Stimulated activated CD8-positive, alpha-beta memory T cell treated with anti-CD3 and anti-CD28 coated beads, Interleukin-4, amount 100 ng/mL, for 4 hours (primary cell): ENCODE measurements at places on chromosomes 16 and 17.

DNA sequence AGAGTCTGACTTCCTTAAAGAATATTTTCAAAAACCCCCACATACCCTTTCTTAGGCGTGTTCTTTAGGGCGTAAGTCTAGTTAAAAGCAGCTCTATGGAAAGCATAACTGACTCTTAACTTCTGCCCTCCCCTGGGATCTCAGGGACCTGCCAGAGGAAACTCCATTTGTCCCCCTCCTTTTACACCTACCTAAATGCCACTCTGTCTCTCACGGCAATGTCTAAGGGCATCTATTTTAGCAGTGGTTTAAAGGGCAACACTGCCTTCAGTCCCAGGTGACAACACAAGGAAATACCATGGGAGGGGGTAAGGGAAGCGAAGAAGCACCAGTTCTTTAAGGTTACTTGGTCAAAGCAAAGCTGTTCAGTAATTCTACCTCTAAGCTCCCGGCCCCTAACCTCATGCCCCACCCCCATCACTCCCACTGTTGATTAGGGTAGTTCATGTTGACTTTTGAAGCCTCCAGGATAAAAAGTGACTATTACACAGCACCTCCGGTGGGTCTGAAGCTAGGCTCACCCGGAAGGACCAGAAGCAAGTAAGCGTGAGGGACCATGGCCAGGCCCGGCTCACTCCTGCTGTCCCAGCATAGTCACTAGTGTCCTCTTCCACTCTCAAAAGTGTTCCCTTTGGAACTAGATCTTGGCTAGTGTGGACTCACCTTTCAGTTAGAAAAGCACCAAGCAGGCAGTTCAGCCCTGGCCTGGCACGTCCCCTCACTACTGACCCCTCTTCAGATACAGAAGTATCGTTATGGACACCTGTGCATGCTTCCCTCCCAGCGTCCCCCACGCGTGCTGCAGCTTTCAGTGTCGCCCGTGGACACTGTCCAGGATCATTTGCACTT lies 47.1 kb downstream of the CYTH1 start:
- no peak for DNase-seq

- peak; percentile 18 for DNase-seq
Observed at GRCh38 chr17:80605326-80606066, 60.9 kb downstream of the RPTOR start.

GRCh38 chr17:41835214-41835799 lies 725 bp downstream of the NT5C3B start:
- no peak for DNase-seq

DNA sequence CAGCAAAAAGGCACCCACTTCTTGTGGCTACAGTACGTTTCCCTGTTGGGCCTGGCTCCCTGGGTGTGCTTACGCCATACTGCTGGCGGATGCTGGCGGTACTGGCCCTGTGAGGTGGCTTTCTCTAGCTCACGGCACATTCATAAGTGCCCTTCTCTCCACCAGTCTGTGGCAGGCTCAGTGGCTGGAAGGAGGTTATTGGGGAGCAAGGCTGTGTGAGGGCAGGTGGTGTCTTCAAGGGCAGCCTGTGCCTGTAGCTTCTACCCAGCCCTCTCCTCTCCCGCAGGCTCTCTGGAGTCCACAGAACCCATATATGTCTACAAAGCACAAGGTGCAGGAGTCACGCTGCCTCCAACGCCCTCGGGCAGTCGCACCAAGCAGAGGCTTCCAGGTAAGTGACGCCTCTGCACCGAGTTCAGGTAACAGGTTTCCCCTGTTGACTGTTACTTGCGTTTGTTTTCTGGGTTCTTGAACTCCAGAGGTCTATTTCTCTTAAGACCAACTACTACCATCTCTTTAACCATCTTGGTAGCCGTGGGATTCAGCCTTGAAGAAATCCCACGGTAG lies 20.6 kb downstream of the NTAN1 start:
- no peak for DNase-seq

- DNase-seq, result peak; percentile 20
Observed at GRCh38 chr17:59963738-59964481, 630 bp downstream of the RNFT1 start.

DNA sequence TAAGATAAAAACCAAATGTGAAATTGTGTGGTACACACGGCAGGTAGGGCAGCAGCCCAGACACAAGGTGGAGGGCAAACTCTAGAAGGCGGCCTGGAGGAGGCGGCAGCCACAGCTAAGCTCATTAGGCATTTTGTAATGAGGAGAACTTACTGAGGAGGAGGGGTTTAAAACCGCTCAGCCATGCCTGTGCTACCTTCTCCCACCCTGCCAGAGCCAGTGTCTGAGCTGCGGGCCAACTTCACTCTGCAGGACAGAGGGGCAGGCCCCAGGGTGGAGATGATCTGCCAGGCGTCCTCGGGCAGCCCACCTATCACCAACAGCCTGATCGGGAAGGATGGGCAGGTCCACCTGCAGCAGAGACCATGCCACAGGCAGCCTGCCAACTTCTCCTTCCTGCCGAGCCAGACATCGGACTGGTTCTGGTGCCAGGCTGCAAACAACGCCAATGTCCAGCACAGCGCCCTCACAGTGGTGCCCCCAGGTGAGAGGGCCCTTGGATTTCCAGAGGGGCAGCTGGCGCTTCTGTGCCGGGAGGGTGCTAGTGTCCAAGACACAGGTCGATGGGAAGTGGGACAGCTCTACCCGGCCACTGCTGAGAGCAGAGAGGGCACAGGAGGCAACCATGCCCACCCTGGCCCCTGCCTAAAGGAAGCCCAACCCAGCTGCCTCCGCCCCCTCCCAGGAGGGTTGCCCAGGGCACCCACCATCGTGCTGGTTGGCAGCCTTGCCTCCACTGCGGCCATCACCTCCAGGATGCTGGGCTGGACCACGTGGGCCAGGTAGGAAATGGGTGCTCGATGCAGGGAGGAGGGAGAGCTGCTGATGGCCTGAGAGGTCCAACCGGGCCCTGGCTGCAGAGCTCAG lies 4.3 kb upstream of the SYNGR2 start:
- DNase-seq, result no peak

DNA sequence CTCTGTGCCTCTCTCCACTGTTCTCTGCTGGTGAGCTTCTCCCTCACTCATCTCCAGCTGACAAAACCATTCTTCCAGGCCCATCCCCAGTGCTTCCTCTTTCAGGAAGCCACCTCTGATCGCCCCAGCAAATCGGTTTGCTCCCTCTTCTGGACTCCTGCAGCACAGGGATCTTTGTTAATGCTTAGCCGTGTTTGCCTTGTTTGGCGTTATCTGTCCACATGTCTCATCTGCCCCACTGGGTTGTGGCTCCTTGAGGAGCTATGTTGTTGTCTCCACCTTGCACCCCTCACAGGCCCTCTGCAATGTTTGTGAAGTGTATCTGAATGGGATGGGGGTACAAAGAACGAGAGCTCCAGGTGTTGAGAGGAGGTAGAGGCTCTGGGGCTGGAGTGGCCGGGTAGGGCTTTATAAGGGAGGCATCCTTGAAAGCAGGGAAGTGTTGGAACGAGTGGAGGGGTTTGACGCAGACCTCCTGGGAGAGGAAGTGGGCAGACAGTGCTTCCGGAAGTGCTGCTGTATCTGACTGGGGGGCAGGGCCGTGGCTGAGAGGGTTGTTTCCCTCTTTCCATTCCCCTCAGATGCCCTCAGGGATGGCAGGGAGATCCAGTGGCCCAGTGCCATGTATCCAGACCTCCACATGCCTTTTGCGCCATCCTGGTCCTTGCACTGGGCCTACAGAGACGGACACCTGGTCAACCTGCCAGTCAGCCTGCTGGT lies 27.8 kb downstream of the CASKIN2 start:
- DNase-seq, result peak; percentile 3

- DNase-seq, result no peak
Observed at GRCh38 chr17:55635253-55635914, 87.3 kb downstream of the TMEM100 start.

DNA sequence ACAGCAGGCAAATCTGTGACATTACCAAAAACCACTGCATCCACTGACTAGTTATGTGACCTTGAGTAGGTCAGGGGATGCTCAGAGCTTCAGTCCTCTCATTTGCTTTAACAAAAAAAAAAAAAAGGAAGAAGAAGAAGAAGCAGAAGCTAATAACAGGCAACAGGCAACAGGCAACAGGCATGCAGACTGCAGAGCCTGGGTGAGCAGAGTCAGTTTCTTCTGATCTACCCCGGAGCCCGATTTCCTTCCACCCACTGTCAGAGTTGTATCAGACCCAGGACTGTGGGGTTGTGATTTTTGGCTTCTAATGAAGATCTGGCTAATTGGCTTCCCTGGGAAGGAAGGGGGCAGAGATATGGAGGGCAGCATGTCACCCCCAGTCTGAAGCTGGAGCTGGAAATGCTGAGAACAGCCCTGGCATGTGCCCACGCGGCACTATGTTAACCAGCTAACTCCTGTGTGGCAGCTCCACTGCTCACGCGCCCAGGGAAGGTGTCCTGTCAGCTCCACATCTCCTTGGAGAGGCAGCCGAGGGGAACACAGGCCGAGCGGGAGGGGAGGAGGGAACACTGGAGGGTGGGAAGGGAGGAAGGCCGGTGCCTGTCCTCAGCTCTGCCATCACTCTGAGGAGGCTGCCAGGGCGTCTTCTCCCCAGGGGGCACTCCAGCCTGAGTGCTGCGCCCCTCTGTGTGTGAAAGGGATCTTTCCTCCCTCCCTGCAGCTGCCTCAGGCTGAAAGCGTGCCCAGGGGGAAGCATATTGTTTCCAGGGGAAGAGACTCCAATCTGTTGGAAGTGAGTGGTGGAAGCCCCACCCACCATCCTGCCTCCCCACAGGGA lies 17.6 kb downstream of the SRCIN1 start:
- no peak for DNase-seq

DNA sequence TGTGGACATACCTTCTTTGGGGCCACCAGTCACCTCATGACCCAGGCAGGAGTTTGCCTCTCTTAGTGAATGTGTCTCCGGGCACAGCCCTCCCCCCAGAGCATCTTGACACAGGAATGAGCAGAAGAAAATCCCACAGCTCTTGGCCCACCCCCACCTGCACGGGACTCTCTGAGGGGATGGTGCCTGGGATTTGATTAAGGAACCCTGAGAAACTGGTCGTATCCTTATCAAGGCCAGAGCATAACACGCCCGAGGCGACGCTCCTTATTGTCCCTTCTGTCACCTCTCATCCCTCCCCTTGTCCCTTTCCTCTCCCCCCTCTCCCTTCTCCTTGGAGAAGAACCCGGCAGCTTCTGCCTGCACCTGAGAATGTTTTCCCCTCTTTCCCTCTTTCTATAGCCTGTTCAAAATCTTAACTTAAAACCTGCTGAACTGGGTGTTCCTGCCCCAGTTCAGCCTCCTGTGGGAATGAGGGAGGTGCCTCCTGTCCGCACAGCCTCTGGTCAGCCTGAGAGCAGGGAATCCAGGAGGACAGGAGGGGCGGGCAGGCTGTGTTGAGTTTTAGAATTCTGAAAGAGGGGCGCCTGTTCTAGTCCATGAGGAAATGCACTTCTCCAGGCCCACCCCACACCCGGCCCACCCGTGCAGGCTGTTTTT lies 140.7 kb upstream of the PLCG2 start:
- no peak for DNase-seq

- DNase-seq, result no peak
Observed at GRCh38 chr16:48523415-48524204, 86.4 kb downstream of the N4BP1 start.

GRCh38 chr17:34892461-34893249 lies 68.6 kb downstream of the CCT6B start:
- no peak for DNase-seq

DNA sequence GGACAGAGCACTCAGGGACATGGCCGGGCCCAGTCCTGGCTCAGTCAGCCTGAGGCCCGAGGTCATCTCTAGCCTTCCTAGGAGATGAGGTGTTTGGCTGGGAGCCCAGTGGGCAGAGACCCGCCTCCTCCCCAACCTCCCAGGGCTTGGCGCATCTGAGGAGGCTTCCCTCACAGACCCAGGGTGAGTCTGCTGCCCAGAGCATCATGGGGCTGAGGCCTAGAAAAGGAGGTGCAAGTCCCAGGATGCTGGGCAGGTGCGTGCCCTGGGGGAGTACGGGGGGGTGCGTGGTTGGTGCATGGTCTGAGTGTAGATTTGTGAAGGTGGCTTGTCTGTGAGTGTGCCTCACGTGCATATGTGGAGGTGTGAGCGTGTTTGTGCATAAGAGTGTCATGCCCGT lies 4.7 kb downstream of the PDE6G start:
- DNase-seq, result no peak

DNA sequence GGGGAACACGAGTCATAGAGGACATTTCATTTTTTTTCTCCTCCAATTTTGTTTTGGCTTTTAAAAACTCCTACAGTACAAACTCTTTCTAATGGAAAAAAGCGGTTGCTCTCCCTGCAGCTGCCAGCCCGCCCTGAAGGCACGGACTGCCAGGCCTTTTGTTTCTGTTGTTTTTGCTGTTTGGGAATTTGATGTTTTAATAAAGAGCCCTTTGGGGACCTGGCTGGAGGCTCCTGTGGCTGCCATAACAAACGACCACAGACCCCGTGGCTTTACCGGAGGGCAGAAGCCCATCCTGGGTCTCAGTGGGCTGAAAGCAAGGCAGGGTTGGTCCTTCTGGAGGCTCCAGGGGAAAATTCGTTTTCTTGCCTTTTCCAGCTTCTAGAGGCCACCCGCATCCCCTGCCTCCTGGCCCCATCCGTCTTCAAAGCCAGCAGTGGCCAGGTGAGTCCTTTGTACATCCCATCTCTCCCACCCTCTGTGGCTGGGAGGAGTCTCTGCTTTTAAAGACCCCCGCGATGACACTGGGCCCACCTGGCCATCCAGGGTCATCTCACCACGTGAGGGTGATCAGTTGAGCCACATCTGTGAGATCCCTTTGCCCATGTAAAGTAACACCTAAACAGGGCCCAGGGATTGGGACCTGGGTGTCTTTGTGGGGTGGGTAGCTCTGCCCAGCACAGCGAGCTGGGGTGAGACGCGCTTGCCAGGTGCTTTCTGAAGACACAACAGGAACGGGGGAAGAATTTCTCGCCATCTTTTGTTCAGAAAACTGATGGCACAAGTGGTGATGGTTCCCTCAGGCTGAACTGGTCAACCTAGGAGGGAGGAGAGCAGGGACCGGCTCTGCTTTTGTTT lies 113.9 kb downstream of the BANP start:
- no peak for DNase-seq

DNA sequence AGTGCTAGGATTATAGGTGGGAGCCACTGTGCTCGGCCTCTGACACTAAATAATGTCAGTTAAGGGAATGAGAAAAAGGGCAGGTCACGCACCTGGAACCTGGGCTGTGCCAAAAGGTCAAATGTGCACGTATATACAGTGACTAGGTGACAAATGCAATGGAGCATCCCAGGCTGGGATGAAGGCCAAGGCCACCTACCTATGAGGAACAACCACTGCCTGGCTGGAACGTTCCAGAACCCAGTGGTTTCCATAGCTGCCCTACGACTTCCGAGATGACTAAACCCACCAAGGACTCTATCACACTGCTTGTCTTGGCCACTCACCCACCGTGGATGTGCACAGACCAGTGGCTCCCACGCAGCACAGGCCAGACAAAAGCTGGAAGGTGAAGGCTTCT lies 16.1 kb downstream of the ZNF500 start:
- no peak for DNase-seq

GRCh38 chr16:53537626-53538025 lies 34.6 kb upstream of the AKTIP start:
- DNase-seq, result no peak

GRCh38 chr16:86353148-86353547 lies 157.2 kb upstream of the FOXF1 start:
- no peak for DNase-seq

GRCh38 chr17:36884495-36885152 lies 52.7 kb upstream of the LHX1 start:
- DNase-seq, result no peak
